Kasumi-1 (cell line): ENCODE measurements at places on chromosomes 6 and 20.

DNA sequence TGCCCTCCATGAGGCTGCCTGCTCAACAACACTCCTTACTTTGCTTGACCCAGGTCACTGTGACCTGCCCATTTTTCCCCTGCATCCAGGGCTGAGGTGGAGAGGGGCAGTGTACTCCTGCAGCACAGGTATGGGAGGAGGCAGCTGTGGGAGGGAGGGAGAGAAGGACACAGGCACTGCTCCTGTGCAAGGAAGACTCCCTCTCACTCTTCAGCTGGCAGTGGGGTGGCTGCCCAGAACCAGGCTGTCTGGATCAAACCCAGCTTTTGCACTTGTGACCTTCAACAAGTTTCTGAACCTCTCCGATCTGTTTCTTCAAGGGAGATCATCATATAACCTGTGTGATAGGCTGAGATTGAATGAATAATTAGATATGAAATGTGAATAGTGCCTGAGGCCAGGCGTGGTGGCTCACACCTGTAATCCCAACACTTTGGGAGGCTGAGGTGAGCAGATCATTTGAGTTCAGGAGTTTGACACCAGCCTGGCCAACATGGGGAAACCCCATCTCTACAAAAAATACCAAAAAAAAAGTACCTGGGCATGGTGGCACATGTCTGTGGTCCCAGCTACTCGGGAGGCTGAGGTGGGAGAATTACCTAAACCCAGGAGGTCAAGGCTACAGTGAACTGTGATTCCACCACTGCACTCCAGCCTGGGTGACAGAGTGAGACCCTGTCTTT is 14.1 kb downstream of the TGIF2 start:
- no peak for DNase-seq

DNA sequence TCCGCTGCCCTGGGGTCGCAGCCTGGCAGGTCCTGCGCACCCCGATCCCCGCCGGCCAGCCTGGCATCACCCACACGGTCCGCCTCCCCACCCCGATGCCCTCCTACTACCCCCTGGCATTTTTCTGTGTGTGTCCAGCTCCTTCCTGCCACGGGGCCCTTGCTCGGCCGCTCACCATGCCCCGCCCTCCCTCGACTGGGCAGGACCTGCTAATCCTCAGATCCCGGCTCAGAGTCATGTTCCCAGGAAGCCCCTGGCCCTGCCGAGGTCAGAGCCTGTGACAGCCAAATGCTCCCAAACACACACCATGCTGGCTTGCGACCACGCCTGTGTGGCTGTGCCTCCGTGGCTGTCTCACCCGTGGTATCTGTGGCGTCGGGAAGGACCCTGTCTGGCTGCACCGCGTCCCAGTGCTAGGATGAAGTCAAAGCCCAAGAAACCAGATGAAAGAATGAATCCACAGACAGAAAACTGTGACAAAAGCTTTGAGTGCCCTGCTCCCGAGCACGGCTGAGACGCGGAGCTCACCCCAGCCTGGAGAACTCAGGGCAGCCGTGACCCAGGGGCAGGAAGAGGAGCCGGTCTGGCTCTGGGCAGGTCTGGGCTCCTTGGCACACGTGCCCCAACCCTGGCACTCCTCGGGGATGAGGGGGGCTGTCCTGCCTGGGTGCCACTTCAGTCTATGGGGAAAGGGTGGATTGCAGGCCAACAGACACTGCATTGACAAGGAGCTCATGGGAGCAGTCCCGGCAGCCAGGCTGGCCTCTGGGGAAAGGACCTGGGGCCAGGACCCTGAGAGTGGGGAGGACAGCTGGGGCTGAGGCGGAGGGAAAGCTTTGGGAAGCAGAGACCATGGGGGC is 20.8 kb upstream of the SLCO4A1 start:
- DNase-seq, result no peak

DNA sequence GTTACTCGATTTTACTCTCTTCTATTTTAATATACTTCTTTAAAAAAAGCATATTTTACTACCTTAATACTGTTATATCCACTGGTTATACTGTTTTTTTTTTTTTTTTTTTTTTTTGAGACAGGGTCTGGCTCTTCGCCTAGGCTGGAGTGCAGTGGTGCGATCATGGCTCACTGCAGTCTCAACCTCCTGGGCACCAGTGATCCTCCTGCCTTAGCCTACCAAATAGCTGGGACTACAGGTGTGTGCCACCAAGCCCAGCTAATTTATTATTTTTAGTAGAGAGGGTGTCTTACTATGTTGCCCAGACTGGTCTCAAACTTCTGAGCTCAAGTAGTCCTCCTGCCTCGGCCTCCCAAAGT is 170.7 kb downstream of the DOK5 start:
- no peak for DNase-seq

DNA sequence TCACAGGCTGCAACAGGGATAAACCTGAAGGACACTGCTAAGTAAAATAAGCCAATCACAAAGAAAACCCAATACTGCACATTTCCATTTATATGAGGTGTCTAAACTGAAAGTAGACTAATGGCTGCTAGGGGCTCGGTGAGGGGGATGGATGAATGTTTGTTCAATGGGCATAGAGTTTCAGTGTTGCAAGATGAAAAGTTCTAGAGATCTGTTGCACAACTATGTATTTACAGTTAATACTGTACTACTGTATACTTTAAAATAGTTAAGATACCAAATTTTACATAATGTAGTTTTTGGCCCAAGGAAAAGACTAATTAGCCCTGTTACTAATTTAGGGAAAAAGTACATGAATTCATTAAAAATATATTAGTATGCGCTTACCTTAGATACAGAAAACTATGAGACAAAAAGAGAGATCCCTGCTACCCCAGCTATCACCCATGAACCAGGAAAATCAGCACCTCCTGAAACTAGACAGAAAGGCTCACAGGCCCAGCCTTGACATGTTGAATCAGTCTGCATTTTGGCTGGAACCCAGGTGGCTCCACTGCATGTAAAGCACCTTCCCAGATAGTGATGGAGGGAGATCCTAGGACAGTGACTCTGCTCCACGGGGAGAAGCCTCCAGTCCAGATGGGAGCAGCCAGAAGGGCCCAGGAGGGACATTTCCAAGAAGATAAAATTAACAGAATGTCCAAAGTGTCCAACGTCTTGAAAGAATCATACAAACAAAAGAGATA is 16.1 kb downstream of the HLA-F start:
- DNase-seq, result no peak

DNA sequence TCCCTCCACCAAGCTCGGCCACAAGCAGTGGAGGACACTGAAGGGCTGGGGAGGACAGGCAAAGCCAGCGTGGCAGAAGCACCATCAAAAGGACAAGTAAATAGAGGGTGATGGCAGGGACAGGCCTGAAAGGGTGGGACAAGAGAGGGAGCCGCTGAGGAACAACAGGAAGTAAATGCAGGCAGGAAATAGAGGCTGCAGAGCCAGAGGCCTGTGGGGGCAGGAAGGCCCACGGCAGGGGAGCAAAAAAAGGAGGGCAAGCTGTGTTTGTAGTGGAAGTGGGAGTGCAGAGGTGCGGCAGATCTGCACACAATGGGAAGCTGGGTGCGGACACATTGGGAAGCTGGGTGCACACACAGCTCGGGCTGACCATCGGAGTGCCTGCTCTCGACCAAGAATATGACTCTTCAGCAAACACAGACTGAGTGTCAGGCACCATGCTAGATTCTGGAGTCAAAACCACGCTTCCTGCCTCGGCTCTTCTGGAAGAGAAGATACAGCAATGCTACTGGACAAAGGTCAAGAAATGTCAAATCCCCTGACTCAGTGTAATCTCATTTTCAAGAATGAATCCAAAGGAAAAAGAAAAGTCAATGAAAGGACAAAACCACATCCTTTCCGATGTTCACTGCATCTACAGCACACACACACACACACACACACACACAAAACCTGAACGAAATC is 40.4 kb upstream of the RAB22A start:
- peak; percentile 48 for DNase-seq

DNA sequence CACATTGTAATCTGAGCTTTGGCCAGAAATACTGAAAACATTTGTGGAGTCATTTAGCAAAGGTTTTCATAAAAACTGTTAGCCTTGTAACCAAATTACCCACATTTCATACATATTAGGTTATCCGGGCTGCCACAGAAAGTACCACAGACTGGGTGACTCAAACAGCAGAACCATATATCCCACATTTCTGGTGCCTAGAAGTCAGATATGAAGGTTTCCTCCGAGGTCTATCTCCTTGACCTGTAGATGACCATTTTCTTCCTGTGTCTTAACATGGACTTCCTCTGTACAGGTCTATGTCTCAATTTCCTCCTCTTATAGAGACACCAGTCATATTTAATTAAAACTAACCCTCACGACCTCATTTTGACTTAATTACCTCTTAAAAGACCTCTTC is 49.5 kb upstream of the SMIM28 start:
- no peak for DNase-seq

DNA sequence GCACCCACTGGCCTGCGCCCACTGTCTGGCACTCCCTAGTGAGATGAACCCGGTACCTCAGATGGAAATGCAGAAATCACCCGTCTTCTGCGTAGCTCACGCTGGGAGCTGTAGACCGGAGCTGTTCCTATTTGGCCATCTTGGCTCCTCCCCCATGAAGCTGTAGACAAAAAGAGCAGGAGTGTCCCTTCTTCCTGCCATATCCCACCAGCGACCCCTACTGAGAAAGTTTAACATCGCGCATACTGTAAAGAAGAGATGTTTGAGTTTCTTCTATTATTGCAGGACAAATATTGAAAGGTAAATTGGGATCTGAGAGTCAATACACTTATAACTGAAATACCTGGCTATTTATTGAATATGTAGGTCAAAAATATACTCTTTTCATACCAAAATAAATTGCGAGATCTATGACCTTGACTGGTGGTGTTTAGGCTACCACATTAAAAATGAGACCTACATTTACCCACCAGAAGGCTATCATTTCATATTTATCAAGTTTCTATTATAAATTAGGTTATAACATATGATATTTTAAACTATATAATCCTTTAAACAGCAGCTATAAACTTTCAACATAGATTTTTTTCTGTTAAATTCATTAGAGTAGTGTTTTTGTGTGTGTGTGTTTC is 586.3 kb downstream of the HTR1B start:
- no peak for DNase-seq

- no peak for DNase-seq
Observed at GRCh38 chr6:158154816-158155215, 13.2 kb downstream of the SERAC1 start.

DNA sequence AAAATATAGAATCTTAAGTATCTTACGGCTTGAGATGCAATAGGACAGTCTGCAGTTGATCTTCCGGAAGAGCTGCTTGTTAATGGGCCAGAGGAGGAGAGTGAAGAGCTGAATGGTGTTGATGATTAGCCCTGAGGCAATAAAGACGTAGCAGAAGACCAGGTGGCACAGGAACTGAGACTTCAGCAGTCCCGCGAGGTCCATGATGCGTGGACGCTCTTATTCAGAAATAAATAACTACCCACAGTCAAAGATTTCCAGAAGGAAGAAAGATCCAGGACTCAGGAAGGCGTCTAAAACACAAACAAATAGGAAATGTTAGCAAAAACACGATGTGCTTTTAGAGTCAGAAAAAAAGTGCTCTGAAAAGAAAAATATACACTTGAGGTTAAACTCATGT is 41.9 kb downstream of the AGPAT4 start:
- no peak for DNase-seq

DNA sequence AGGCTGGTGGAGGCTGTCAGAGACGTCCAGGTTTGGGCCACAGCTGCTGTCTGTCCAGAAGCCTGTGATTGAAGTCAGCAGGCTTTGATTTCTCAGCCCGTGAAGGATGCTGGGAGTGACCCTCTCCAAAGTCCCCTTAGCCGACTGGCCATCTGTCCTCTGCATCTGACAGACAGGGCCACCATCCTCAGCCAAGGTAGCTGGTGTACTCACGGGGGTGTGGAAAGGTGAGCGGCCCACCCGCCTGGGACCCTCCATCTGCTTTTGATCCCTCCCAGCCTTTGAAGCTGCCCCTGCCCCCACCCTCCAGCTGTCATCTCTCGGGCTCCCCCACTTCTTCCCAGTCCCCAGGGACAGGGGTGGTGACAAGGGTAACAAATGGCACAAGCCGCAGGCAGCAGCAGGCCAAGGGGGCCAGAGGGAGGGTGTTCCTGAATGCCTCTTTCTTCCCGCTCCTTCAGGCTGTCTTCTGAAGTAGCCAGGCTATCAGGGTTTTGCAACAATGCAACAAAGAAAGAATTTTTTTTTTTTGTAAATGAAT is 84.4 kb downstream of the EYA2 start:
- DNase-seq, result no peak

DNA sequence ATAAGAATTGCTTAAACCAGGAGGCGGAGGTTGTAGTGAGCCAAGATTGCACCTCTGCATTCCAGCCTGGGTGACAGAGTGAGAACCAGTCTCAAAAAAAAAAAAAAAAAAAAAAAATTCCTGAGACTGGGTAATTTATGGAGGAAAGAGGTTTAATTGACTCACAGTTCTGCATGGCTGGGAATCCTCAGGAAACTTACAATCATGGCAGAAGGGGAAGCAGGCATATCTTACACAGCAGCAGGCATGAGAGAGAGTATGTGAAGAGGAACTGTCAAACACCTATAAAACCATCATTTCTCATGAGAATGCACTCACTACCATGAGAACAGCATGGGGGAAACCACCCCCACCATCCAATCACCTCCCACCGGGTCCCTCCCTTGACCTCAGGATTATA is 1.8 kb upstream of the FKBP1A start:
- no peak for DNase-seq

DNA sequence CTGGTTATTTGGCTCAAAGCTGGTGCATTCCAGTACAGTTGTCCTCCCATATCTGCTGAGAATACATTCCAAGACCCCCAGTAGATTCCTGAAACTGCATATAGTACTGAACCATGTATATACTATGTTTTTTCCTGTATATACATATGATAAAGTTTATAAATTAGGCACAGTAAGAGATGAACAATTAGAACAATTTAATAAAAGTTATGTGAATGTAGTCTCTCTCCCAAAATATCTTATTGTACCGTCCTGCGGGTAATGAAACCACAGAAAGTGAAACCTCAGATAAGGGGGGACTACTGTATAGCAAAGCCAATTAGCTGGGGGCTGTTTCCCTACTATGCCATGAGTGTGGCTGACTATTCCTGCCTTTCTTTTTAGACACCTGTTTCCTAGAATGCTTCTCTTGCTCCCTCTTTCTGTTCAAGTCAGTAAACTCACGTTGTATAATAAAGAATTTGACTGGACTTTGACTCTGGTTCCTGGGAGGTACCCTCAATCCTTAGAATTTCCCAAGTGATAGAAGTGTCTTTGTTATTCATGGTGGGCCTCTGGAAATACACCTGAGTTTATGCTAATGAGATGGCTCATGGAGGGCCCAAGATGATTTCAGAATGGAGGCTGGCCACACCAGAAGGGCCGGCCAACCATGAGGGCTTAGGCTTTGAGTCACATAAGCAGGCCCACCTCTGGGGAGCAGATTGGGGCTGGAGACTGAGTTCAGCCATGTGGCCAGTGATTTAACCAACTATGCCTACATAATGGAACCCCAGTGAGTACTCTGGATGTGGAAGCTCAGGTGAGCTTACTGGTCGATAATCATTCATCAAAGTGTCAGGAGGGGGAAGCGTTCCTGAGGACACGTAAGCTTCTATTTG is 689 bp upstream of the BLOC1S5 start:
- DNase-seq, result no peak

DNA sequence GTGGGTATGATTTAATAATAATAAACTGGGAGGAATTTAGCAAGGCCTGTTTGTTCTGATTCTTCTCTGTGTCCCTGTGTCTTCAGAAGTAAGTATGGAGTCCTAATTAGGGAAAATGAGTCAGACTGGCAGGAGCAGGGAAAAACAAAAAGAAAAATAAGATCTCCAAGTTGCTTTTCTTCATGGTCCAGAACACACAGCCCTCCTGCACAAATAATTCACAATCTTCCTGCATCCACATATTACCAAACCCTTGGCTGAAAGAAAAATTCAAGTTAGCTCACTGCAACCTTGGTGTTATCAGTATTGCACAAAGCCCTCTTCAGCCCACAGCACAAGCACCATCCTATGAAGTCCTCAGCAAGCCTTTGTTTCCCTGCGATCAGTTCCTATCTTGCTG is 142.0 kb upstream of the LAMA2 start:
- DNase-seq, result no peak
